ENCODE measurements at places on chromosomes 7 and 10.
A peak's percentile ranks its signal among the peaks of the same experiment; 100 is the strongest.

- no peak for DNase-seq
Observed at GRCh38 chr7:1842321-1843221, 172.5 kb downstream of the ELFN1 start.

GRCh38 chr10:102408728-102409603, 9.6 kb downstream of the PSD start:
- no peak for DNase-seq

DNA sequence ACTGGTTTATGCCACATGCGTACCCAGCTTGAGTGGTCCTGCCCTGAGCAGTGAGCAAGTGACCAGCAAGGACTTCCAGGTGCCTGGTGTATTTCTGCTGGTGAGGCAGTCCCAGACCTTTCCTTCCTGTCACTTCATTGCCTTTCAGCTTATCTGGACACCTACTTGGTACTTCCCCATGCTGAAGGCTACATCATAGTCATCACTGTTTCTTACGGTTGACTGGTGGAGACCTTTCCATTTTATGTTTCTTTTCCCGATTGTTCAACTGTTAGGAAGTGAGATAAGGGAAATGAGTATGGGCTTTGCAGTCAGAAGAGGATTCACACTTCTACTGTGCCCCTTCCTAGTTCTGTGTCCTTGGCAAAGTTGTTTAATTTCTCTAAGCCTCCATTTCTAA, 358.5 kb downstream of the GFRA1 start:
- no peak for DNase-seq

DNA sequence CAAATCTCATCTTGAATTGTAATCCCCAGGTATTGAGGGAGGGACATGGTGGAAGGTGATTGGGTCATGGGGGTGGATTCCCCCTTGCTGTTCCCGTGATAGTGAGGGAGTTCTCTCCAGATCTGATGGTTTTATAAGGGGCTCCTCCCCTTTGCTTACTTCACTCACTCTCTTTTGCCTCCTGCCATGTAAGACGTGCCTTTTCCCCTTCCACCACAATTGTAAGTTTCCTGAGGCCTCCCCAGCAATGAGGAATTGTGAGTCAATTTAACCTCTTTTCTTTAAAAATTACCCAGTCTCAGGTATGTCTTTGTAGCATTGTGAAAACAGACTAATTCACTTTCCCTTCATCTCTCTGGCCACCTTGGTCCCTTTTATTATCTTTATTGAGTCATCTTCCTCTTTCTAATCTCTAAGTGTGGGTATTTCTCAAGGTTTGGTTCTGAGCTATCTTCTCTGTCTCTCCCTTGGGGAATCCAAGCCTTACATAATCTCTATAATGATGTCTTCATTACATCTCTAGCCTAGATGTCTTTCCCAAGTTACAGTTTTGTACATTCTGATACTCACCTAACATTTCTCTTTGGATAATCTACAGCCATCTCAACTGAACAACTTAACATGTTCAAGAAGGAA, 99.1 kb upstream of the JCAD start:
- peak; percentile 79 for DNase-seq

DNA sequence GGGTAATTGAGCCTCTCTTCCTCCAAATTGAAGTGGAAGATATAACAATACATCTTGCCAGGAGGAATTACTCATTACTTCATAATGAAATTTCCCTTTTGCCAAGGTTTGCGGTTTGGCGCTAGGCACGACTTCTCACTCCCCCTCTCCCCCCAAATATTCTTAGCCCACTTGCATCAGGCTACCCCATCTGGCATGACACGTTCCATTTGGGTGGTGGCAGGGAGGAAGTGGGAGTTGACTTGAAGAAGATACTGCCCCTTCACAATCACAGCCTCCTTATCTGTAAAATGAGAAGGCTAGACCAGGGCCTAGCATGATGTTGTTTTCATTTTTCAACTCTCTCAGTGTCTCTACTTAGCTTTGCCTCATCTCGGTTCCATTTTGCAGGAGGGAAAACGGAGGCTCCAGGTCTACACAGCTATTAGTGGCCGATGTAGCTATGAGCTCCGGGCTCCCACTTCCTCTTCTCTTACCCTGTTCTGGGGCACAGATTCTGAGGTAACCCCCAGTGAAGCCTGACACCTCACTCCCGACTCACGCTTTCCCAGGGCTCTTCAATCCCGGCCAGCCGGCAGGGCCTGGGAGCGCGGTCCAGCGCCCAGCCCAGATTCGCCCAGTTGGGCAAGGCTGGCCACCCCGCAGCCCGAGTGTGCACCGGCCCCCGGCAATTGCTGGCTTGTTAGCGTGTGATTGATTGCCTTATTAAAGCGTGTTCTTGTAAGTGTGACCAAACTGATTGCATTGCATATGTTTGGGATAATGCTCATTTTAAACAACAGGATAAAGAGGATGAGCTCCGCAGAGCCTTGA, 6.5 kb downstream of the EVX1 start:
- peak; percentile 86 for DNase-seq
